ENCODE measurements at places on chromosomes 7 and 10.

- DNase-seq, result peak; percentile 82
Measured at GRCh38 chr7:23570592-23571200, 26.5 kb upstream of the CCDC126 start.

DNA sequence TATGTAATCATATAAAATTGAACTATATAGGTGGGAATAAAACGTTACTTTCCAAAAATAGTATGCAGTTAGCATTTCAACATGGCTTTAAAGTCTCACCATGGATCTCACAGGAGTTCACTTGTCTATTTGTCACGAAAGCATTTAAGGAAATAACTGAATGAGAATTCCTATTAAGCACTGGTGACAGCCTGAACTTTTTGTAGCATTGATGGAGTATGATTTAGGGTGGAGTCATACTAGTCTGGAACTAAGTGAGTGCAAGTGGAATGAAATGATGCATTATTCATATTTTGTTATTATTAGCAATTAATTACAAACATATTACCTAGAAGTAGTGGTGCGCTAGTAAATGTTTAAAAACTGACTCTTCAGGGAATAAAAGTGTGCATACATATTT is 26.0 kb upstream of the HIBADH start:
- DNase-seq, result no peak

- DNase-seq, result peak; percentile 51
Measured at GRCh38 chr7:149742075-149742701, 31.2 kb downstream of the ZNF467 start.

GRCh38 chr7:145050415-145050814 is 214.6 kb upstream of the TPK1 start:
- no peak for DNase-seq

DNA sequence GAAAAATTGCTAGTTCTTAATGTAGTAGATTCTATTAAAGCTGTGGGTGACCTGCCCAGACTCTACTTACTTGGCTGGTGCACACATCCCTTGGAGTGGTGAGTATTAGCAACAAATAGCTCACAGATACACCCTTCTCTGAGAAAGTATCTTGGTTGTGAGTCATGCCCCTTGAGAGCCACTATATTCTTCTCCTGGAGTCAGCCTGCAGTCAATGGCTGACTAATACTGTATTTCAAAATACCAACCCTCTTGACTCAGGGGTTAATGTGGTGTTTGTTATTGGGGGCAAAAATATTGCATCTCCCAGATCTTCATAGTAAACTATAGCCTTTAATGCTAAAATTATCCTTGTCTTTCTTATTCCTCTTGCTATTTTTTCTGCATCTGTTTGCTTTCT is 354.9 kb downstream of the BMPER start:
- peak; percentile 94 for DNase-seq

- DNase-seq, result no peak
Measured at GRCh38 chr10:31536302-31536701, 217.3 kb downstream of the ZEB1 start.

DNA sequence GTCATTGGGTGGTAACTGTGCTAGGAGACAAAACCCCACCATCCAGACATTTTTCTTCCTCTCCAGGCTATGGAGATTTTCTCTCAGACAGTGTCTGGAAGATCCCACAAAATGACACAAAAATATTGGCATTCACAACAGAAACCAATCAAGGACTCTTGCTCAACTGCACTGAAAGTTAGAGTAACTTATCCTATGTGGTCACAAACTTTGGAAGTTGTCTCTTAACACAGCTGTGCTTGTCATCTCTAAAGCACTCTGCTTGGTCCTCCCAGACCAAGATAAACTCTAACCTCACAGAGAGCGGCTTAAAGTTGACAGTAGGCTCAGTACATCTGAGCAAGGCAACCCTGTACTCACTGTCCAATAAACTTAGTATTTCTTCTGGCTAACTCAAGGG is 74.9 kb downstream of the AKR1C4 start:
- DNase-seq, result peak; percentile 17

DNA sequence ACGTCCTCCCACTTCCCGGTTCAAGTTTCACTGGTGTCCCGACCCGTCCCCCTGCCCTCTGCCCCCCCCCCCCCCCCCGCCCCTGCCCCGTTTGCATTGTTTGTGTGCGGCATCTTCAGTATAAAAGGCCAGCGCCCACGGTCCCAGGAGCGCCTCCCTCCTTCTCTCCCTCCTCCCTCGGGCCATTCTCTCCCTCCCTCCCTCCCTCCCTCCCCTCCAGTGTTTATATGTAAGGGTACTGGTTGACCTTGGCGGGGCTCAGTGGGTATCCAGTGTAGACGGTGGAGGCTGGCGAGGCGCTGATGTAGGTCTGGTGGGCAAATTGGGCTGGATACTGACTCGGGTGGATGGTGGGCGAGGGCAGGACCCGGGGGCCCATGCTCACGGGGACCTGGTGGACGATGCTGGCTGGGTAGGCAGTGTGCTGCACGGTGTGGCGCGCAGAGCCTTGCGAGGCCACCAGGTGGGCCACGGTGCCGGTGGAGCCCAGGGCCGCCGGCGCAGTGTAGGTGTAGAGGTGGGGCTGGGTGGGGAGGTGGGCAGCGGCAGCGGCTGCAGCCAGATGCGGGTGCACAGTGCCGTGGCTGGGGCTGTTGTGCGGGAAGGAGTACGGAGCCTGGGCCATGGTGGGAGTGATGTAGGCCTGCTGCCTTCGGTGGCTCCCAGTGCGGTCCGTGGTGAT is 49.4 kb downstream of the CLEC2L start:
- DNase-seq, result no peak

- peak; percentile 83 for DNase-seq
Measured at GRCh38 chr10:89644967-89645741, at the start of gene PANK1. PANK1 (minus strand) TSS chr10:89645242; CDS start chr10:89644891, 351 bp downstream.

DNA sequence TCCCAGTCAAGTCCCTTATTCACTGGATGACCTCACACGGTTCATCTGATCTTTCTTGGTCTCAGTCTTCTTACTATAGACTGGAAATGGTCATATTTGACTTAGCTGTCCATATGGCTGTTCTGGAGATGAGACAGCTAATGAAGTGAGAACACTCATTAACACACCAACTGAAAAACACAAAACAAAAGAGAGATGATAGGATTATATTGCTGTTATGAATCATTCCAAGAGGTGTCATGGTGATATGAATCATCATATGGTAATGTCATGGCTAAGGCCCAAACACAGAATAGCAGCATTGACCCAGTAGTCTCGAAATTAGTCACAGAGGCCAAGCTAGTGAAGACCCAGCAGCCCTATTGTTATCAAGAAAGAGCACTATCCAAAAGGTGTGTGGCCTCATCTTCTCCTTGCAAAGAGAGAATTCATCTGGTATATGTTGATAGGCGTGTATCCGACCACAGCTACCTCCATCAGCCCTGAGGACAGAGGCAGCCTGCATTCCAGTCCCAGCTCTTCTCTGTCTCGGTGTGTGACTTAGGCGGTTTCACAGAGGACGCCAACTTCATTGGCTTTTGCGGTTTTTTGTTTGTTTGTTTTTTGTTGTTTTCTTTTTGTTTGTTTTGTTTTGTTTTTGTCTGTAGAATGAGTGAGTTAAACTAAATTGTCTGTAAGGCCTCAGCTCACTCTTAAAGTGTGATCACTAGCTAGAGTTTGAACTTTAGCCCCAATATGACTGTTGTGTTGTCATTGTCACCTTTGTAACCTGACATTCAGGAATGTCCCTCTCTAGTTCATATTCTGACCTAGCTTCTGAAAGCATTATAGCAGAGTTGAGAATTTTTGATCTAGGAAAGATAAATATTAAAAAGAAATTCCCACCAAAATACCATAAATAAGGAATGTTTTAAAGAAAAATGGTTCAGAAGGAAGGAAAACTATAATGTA is 97.4 kb upstream of the PDCD4 start:
- DNase-seq, result peak; percentile 38

DNA sequence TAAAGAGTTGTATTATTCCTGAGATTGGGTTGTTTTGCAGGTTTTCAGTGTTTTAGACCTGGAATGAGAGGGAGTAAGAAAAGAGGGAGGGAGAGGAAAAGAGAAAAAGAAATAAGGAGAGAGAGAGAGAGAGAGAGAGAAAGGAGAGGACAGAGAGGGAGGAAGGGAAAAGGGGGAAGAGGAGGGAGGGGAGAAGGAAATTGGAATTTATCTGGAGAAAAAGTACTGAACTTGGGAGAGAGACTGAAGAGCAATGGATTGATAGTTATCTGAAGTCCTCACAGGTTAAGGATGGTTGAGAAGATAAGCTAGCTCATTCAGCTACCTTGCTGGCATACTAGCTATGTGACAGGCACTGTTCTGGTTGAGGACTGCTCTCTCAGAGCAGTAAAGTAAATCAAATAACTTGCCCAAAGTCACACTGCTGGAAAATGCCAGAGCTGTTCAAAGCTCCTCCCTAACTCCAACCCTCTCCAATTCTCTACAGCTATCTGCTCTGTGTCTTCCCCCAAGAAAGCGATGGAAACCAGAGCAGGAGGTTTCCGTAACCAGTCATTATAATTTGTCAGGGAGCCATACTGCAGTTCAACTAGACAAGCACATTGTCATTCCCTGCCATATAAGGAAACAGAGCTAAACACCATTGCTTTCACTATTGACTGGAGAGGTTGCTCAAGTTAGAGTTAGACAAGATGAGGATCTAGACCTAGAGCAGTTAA is 10.7 kb downstream of the CALD1 start:
- DNase-seq, result peak; percentile 85

GRCh38 chr10:99768556-99768955 is 13.9 kb upstream of the ABCC2 start:
- peak; percentile 37 for DNase-seq

DNA sequence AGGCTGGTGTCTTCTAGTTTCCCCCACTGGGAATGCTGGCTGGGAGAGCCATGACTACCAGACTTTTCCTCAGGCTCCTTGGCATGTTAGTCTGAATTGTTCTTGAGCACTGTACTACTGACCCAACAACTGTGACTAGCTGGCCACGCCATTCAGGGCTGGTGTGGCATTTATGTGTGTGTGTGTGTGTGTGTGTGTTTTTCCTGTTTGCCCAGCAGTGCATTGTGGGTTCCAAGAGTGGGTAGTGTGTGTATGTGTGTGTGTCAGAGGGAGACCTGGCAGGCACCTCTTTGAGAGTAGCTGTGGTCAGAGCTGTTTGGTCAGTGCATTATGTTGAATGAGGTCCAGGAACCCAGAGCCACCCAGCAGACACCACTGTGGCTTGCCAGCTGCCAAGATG is 9.2 kb downstream of the PCBD1 start:
- DNase-seq, result no peak

DNA sequence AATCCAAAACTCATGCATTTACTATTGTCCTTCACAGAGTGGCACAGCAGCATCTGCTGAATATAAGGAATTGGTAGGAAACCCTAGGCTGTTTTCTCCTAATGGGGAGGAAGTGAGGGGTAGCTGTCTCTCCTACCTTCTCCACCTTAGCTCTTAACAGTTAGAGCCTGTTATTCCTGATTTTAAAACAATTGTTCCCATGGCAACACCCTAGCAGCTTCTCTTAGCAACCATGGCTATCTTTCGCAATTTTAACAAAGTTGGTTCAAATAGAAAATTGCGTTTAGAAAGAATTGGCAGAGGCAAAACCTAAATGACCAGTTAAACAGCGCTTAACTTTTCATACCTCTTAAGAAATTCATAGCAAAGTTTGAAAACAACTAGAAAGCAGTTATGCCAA is 603.4 kb upstream of the AUTS2 start:
- DNase-seq, result no peak

GRCh38 chr10:9579110-9579705 is 1438.5 kb upstream of the CELF2 start:
- DNase-seq, result peak; percentile 1

DNA sequence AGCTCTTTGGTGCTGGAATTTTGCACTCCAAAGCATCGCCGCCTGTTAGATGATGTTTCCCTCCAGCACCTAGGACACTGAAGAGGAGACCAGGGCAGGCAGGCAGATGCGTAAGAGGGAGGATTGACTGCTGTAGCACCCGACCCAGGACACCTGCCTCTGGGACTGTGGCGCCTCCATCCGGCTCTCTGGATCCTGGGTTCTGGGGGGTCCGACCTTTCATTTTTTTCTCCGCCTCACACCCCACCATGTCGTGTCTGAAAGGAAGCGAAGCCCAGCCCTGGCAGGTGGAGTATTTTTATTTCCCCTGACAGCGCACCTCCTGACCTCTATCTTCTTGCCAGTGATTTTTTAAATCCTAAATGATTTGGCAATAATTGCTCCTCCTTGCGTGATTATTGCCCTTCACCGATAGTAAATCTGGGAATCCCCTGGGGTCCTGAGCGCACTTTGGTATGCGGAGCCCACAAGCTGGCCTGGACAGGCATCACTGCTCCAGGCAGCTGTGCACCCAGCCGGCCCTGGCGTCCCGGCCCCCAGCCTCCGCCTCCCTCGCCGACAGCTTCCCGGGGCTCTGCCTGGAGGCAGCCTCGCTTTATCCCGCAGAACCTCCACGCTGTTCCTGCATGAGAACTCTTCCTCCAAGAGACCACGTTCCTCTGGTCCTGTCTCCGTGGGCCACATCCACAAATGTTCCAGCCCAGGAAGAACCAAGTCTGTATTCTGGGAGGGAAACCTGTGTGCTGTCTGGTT is 48.4 kb downstream of the LHPP start:
- DNase-seq, result no peak

DNA sequence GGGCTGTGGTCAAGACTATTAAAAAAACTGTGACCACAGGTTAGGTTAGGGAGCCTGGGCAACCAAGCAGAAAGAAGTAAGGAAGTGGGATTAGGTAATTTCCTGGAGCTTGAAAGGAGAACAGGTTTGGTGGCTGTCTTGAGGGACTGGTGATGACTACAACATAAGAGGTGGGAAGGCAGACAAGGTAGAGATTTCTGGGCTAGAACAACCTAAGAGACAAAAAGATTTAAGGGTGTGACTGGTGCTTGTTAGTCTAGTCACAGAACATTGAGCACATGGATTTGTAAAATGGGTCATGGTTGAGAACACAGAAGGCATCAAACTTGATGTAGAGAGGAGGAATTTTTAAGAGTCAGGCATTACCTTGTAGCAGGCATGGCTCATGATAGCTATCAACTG is 123.7 kb upstream of the ASAH2 start:
- no peak for DNase-seq

GRCh38 chr7:104963991-104964385 is 50.0 kb upstream of the KMT2E start:
- peak; percentile 77 for DNase-seq

- peak; percentile 50 for DNase-seq
Measured at GRCh38 chr10:77820349-77820748, 106.2 kb downstream of the DLG5 start.

- DNase-seq, result no peak
Measured at GRCh38 chr7:5203183-5203537, 13.1 kb downstream of the WIPI2 start.

Data from fibroblast of lung (primary cell).